ENCODE measurements at places on chromosomes 1 and 21.

DNA sequence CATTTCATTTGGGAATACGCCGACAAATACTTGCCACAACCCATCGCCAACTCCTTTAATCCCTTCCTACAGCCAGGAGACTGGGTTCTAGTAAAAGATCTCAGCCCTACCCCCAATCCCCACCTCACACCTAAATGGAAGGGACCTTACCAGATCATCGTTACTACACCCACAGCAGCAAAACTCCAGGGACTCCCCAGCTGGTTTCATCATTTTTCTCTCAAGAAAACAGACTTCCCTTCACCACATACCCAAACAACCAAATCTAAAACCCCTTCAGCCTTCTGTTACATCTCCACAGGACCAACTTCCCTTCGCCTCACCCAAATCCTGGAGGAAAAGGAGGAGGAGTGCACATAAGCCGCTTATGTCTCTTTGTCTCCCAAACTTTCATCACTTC is 23.7 kb upstream of the SLC2A5 start:
- DNase-seq: no peak

DNA sequence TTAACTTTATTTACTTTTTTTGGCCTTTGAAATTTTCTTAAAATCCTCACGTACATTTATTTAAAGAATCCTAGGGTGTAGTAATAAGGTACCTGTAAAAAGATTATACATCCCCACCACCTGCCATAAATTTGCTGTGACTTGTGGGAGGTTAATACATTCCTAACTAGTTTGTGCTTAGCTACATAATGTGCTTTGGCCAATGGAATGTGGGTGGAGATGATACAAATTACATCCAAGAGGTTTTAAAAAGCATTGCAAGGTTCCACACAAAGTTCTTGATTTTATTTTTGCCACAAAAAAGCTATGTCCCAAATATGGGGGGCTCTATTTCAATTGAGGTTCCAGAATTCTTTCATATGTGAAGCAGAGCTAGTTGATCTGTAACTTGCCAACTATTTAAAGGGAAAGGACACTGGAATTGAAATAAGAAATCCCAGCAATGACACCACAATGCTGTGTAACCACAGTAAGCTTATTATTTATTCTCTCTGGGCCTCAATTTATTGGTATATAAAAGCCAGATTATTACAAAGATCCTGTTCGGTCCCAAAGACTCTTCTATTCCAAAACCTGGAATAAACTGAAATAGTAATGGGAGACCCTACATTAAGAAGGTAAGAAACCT is 15.7 kb downstream of the ASPM start:
- DNase-seq: no peak

DNA sequence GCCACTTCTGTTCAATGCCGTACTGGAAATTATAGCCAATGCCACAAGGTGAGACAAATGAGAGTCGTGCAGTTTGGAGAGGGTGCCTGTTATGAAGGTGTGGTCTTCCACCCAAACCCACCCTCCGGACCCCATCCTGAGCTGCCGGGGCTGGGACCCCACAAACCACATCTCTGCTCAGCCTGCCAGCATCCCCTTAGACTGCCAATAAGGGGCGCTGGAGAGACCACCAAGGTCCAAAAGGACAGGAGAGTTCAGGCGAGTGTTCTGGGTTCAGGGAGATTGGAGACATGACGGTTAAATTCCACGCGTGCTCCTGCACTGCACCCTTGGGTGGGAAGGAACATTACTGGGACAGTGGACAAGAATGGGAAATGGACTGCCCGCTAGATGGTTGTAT is 48.7 kb upstream of the COL18A1 start:
- DNase-seq: no peak

DNA sequence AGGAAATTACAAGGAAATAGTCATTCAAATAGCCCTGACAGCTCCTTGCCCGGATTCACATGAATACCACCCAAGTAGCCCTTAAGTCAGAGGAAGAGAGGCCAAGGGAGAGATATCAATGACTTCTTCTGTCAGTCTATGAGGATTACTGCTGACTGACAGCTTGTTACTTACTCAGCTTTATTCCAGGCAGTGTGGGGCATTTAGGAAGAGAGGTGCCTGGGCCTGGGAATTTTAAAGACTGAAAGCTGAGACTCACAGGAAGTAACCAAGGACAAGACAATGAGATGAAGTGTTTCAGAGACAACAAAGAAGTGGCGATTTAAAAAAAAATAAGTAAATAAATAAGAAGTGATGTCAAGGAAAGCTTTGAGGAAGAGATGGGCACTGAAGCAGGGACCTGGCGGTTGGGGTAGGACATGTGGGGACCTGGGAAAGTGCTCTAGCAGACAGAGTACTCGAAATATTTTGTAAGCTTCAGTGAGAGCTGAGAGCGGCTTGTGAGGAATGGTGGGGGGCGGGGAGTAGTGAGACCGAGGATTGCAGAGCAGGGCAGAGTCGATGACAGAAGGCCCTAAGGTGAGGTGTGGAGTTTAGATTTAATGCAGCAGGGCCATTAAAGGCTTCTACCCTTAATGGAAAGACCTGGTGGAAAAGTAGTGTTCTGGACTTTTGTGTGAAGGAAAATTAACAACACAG is 58.9 kb downstream of the ST3GAL3 start:
- DNase-seq: no peak

DNA sequence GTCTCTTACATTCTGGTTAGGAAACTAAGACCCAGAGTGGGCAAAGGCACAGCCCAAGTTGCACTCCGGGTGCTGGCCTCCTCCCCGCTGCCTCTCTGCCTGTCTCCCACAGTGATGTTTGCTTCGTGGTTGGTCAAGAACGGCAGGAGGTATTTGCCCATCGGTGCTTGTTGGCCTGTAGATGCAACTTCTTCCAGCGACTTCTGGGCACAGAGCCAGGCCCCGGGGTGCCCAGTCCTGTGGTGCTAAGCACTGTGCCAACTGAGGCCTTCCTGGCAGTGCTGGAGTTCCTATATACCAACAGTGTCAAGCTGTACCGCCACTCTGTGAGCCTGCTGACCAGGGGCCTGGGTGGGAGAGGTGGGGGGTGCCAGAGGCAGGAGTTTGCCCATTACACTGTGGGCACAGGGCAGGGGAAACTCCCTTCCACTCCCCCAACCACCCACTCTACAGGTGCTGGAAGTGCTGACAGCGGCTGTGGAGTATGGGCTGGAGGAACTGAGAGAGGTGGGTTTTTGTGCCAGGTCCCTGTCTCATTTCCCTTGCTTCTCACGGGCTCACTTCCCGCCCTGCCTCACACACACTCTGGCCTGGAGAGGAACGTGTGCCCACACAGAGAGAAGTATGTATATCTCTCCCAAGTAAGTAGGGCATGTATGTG is 1.9 kb downstream of the BTBD19 start:
- DNase-seq: peak; percentile 30

GRCh38 chr1:224559981-224560728 is 56.0 kb upstream of the CNIH3 start:
- no peak for DNase-seq

GRCh38 chr1:33317354-33317753 is 3.5 kb downstream of the A3GALT2 start:
- no peak for DNase-seq

DNA sequence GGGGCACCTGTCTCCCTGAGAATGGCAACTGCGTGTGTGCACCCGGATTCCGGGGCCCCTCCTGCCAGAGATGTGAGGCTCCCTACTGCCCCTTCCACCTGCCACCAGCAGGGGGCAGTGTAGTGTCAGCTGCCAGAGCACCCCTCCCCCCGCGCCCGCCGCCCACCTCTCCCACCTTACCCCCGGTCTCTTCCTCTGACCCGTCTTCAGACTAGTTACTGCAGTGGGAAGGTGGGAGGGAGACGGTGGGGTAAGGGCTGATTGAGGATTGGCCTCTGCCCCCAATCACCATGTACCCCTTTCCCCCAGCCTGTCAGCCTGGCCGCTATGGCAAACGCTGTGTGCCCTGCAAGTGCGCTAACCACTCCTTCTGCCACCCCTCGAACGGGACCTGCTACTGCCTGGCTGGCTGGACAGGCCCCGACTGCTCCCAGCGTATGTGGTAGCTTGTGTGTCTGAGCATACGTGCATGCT is 10.1 kb upstream of the LRRC71 start:
- peak; percentile 49 for DNase-seq

All from T-helper 17 cell (primary cell).